Activated naive CD4-positive, alpha-beta T cell treated with anti-CD3 and anti-CD28 coated beads, Interleukin-2, amount 50 U/mL, for 16 hours (primary cell): ENCODE measurements at places on chromosomes 6 and 20.

DNA sequence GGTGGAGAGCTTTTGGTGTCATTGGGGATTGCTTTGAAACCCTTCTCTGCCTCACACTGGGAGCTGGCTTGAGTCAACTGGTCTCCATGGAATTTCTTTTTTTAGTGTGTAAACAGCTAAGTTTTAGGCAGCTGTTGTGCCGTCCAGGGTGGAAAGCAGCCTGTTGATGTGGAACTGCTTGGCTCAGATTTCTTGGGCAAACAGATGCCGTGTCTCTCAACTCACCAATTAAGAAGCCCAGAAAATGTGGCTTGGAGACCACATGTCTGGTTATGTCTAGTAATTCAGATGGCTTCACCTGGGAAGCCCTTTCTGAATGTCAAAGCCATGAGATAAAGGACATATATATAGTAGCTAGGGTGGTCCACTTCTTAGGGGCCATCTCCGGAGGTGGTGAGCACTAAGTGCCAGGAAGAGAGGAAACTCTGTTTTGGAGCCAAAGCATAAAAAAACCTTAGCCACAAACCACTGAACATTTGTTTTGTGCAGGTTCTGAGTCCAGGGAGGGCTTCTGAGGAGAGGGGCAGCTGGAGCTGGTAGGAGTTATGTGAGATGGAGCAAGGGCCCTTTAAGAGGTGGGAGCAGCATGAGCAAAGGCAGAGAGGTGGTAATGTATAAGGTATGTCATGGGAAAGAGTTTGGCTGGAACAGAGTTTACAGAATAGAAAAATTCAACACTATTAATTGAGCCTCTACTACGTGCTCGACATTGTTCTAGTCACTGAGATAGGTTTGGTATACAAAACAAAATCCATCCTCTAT lies 31.2 kb downstream of the SRSF3 start:
- no peak for DNase-seq

DNA sequence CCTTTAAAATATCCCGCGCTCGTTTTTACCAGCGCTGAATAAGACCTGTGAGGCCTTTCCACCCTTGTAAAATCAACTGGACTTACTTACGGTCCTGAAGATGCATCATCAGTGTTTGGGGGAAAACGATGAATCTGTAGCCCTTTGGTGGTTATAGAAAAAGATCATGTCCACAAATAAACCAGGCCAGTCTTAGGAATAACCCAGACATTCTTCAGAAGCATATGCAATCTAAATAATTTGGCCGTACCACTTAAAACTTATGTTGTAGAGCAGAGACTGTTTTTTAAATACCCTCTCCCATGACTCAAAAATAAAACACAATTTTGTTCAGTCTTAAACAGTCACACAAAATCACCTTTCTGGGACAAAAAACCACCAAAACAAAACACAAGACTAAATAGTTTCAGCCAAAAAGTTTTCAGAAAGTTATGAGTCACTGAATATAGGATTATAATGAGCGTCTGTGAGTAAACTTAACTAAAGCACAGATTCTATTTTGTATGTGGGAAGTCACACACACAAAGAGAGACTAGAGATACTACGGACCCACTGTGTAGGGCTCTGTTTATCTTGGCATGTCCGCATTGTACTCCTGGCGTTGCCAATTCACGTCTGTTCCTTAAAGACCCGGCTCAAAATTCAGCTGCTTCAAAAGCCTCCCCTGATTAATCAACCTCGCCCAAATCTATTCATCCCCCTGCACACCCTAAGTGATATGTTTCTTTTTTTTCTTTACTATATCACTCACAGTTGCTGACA lies 26.5 kb upstream of the SMOC2 start:
- DNase-seq = no peak

GRCh38 chr6:1635305-1636010 lies 25.7 kb downstream of the FOXC1 start:
- no peak for DNase-seq

DNA sequence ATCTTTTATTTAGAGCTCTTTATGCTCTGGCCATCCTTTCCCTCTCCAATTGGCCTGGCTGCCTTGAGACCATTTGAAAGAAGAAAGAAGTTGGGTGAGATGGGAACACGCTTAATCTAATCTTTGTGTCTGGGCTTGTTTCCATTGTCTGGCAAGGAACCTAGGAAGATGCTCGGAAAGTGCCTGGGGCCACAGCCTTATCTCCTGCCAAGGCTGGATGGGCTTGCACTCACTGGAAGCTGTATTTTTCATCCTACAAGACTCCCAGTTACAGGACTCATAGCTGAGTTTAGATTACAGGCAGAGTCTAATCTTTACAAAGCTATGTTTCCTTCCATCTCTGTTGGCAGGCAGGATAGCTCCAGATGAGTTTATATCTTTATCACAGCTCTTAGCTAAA lies 33.1 kb upstream of the CDYL start:
- DNase-seq = no peak

DNA sequence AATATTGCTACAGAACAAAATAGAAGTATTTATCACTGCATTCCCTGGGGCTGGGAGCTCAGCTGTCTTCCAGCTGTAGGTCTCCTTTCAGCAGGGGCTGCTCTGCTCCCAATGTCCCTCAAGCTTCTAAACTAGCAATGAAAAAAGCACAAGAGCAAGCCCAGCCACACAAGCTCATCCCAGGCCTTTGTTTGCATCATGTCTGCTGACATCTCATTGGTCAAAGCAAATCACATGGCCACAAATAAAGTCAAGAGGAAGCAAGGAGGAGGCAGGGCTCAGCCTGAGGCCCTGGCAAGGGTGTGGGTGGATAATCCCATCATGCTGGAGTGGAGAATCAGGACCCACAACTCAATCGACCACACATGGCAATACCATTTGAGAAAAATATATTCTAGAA lies 2.2 kb upstream of the BFSP1 start:
- DNase-seq = no peak

DNA sequence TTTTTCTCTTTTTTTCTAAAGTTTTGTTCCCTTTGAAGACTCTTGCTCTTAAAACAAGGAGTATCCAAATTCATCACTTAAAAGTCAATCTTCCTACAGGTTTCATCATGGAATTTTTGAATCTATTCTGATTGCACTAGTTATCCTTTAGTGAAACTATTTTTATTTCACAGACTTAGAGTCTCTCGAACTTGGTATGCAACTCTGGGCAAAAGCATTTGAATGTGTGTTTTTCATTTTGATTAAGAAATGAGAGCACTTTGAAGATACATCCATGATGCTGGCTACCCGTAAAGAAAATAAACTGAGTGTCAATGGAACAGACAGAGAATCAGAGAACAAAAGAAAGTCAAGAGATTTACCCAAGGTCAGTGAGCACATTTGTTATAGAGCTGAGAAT lies 586.5 kb downstream of the EPM2A start:
- DNase-seq = no peak

- no peak for DNase-seq
These were observed 83.4 kb downstream of the JARID2 start for GRCh38 chr6:15329197-15329671.

- no peak for DNase-seq
These were observed 7.7 kb upstream of the SEC63 start for GRCh38 chr6:107965746-107966145.

DNA sequence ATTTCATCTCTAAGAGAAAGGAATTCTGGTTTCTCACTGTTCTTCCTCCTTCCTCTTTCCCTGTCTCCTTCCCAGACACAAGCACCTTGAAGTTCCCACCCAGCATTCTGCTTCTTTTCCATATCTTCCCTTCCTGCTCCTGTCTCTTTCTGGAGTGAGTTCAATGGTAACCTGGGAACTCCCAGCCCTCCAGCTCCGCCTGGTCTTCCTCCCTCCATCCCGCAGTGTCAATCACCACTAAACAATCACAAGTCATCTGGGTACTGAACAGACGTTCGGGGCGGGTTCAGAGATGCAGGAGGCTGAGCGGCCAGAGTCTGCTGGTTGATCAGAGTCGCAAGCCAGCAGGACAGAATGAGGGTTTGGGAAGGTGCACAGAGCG lies 7.7 kb downstream of the TTBK1 start:
- DNase-seq = no peak

DNA sequence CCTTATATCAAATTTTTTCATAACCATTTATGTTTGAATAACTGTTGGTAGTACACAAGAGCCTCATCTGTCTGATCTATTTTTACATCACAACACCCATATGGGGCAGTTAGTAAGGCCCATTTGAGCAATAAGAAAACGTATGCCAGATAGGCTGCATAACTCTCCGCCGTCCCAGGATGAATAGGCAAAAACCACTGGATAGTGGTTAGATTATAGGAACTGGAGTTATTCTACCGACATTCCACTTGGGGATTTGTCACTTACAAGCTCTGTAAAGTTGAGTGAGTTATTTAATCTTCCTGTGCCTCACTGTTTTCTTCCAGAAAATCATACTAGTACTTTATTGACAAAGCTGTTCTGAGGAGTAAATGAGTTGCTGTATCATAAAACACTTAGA lies 881.9 kb downstream of the QKI start:
- DNase-seq = no peak

DNA sequence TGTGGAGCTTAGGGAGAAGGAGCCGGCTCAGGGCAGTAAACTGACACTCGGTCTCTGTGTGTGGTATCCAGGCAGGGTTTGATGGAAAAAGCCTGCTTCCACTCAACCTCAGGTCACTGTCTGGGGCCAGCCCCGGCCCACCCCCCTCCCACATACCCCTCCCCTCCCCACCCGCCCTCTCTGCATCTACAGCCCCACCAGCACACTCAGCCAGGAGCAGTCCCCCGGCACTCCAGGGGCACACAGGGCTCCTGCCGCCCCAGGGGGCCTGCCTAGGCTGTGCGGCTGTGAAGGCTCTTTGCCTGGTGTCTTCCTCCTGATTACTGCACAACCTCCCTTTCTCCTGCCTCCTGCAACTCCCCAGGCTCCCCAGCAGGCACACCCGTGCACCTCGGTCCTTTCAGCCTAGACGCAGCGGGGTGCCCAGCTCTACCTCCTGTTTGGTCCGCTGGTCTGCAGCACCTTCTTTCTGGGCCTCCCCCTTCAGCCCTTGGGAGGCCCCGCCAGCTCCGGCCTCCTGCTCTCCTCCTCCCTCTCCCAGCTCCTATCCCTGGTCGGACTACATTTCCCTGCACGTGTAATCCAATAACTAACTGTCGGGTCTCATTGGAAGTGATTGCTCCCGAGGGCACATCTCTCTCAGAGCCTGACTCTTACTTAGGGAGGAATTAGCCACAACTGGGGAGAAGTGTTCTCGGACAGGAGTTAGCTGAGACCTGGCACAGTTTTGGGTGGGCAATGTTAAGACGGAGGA lies 1.3 kb upstream of the FOXF2 start:
- DNase-seq = no peak

DNA sequence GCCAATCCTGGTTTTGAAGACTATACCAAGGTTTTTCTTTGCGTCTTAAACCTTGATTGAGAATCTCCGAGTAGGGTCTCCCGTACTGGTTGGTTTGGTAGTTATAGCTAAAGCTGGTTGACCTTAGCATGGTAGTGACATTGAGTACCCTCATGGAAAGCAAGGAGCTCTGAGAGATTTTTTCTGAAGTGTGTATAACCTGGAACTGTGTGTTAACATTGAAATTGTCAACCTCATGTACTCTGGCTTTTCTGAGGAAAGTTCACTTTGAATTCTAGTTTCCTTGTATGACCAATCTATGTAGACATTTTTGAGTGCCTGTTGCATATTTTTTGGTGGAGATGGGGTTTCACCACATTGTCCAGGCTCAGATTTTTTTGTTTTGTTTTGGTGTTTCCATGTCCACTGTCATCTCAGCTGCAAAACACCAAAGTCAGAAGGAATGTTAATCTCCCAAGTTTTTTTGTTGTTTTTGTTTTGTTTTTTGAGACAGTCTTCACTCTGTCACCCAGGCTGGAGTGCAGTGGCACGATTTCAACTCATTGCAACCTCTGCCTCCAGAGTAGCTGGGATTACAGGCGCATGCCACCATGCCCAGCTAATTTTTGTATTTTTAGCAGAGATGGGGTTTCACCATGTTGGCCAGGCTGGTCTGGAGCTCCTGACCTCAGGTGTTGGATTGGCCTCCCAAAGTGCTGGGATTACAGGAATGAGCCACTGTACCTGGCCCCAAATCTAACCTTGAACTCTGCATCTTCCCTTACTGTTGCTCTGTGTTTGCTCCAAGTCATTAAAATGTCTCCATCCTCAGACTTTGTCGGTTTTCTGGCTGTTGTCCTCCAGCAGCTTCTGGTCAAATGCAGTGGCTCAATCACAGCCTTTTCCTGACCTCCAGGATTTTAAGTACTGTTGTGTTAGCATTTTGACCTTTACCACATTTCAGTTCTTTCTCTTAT lies 4.3 kb downstream of the RPS12 start:
- no peak for DNase-seq

GRCh38 chr6:15621203-15622044 lies 41.4 kb downstream of the DTNBP1 start:
- DNase-seq = no peak

- no peak for DNase-seq
These were observed 66.5 kb downstream of the MRPL14 start for GRCh38 chr6:44060612-44061374.

- DNase-seq = no peak
These were observed 47.6 kb upstream of the SIM1 start for GRCh38 chr6:100512203-100512862.

- DNase-seq = no peak
These were observed 8.9 kb downstream of the ESF1 start for GRCh38 chr20:13775867-13776266.

DNA sequence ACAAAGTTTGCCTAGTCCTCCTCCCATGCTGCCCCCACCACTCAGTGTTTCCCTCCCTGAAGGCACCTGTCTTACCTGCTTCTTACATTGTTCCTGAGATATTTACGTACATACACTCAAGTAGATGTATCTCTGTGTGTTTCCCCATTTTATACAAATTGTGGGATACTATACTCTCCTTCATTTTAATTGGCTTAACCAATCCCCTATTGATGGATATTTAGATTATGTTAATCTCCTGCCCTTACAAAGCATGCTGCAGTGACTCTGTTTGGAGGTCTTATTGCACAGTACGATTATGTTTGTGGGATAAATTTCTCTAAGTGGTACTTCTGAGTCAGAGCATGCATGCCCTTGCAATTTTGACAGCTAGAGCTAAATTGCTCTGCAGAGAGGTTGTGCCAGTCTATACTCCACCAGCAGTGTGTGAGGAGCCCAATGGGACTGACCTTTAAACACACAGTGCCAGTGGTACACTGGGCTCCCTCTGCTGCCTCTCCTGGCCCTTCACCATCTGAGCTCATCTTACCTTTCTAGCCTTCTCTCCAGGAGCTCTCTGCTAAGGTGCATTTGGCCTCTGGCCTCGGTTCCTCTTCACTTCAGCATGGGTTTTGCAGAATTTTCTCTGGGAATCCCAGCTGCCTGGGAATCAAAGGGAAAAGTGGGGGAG lies 57.4 kb downstream of the LYRM2 start:
- no peak for DNase-seq

GRCh38 chr20:55329108-55329507 lies 676.2 kb downstream of the CBLN4 start:
- no peak for DNase-seq

- no peak for DNase-seq
These were observed 264.5 kb downstream of the PREX1 start for GRCh38 chr20:48563191-48563870.

GRCh38 chr6:100948381-100949133 lies 67.4 kb upstream of the ASCC3 start:
- DNase-seq = no peak

DNA sequence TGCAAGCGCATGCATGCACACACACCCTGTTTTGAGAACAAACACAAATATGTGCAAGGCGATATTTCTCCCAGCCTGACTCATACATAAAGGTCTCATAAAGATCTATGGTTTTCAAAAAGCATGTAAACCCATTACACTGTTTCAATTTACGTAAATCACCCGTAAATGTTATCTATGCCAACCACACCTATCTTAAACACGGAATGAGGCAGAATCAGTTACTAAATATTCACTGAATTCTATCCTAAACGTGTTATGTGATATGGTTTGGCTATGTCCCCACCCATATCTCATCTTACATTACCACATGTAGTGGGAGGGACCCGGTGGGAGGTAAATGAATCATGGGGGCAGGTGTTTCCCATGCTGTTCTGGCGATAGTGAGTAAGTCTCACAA lies 621.6 kb downstream of the KIF16B start:
- no peak for DNase-seq
